ENCODE measurements at places on chromosomes 2 and 18. TPM values are rescaled to one million over a fixed set of nuclear protein-coding genes. Genes with fewer than 3 reads are reported as not detected.

GRCh38 chr2:152790883-152791282 is 72.5 kb downstream of the ARL6IP6 start:
- H3K4me3 ChIP-seq, result no peak overlapping the region
- DNase-seq, result no peak
- H3K36me3 ChIP-seq, result no peaks in the 10 kb centered on the region
- no peak overlapping the region for H3K27ac ChIP-seq

DNA sequence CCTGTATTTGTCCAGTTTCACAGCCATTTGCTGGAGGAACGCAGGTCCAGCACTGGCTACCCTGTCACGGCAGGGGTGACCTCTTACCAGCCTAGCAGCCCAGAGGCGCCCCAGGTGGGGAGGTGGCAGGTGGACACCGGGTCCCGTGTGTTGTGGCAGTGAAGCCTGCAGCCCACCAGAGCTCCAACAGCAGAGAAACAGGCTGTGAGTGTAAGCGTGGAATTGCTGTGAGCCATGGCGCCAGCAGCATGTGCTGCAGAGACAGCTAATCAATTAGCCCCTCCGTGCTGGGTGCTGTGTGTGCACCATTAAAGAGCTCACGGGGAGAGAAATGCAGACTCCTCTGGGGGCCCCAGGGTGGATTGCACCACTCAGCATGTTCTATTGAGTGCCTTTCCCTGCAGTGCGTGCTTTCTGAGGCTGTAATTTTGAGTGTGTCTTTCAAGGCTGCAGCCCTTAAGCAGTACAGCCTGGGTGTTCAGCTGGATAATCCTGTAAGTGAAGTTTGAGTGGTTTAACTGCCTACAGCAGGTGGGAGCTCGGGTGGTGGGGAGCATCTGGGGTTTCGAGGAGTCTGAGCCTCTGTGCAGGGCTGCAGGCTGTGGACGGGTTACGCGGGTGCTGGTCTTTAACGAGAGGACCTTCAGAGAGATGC is 15.9 kb downstream of the RTP5 start:
- peak; percentile 33 for DNase-seq
- H3K4me1 ChIP-seq, result peaks cover 10% of the 10 kb centered on the region
- no peaks in the 10 kb centered on the region for H3K36me3 ChIP-seq
- H3K27me3 ChIP-seq, result peaks cover 7% of the 10 kb centered on the region

DNA sequence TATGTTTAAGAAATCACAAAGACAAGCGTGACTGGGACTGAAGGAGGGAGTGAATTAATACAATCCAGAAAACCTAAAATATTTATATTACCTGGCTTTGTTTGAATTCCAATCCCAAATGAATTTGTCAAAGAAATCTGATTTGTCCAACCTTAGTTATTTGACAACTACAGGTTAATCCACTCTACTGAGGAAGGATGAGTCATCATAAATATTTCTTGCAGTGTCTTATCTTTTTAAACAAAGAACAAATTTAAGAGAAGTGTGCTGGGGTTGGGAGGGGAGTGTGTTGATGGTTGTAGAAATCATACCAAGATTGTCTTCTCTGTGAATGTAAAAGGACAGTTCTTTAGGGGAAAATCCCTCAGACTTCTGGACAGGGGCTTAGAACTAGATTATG is 1106.3 kb upstream of the SLC39A10 start:
- no peak overlapping the region for H3K27ac ChIP-seq
- H3K36me3 ChIP-seq, result no peaks in the 10 kb centered on the region
- H3K27me3 ChIP-seq, result no peaks in the 10 kb centered on the region
- DNase-seq, result no peak
- H3K4me1 ChIP-seq, result no peaks in the 10 kb centered on the region

DNA sequence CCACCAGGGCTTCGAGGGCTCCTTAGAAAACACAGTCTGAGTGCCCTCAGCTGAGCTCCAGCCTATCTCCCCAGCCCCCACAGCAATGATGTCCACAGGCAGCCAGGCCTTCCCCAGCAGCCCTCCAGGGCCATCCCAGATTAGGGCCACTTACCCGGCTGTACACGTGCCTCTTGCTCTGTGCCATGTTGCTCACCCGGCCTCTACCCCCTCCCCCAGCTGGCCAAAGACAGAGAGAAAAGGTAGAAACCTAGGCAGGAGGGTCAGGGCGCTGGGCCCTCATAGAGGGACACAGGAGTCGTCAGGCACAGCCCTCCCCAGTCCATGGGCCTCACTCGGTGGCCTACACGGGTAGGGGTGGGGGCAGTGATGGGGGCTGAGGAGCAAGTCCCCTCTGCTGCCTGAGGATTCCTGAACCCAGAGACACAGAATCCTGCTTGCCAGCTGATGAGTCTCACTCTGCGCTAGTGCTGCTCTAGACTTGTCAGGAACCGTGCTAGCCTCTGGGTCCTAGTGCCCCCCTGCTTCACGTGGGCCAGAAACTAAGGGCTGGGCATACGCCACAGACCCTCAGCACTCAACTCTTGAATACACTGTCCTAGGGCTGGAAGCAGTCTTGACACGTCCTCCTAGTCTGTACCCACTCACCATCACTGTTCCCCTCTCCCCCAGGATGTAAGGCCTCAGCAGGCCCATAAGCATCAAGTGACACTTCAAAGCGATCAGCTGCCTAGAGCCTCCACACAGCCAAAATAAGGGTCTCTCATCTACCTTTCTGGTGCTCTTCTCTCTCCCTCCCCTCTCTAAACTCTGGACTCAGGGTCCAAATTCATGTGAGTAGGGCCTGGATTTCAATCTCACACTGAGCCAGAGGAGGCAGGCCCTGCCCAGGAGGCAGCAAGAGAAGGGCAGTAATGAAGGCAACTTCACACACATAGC is at the start of gene DCTN1:
DCTN1 (minus strand) TSS at position 461 of the 939 bp plus-strand sequence; CDS start at position 187, 274 bp downstream.
- peak within 1 kb of the TSS; percentile 57 for H3K4me3 ChIP-seq
- H3K27ac ChIP-seq, result no peak within 1 kb of the TSS
- peaks cover 2% of the 10 kb centered on the region for H3K36me3 ChIP-seq
- H3K4me1 ChIP-seq, result peaks cover 43% of the 10 kb centered on the region
- H3K27me3 ChIP-seq, result no peaks in the 10 kb centered on the region
- DNase-seq, result peak; percentile 68

GPR45 gene
- total RNA-seq, result not detected

ACMSD gene
- total RNA-seq, result not detected

GRCh38 chr2:178553047-178553446 is 72.8 kb downstream of the PLEKHA3 start:
- H3K4me1 ChIP-seq, result peaks cover 31% of the 10 kb centered on the region
- H3K27me3 ChIP-seq, result no peaks in the 10 kb centered on the region
- peaks cover 100% of the 10 kb centered on the region for H3K36me3 ChIP-seq
- no peak overlapping the region for H3K4me3 ChIP-seq
- DNase-seq, result no peak

DNA sequence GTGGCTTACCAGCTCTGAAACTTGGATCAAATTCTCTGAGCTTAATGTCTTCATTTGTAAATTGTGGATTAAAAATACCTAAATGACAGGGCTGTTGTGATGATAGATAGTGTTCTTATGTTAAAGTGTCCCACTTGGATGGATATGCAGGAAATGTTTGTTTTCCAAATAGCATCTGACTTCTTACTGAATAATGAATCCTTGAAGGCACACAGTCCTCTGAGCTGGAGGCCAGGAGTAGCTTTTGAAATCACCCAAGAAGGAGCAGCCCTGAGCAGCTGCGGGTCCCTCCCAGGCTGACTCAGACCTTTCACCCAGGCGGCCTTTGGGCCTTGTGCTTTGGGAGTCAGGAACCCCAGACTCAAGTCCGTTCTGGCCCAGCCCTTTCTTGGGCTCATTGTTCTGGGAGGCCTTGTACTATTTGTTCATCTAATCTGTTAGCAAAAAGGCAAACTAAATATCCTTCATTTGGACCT is 173.0 kb upstream of the GATA6 start:
- peaks cover 2% of the 10 kb centered on the region for H3K27me3 ChIP-seq
- no peaks in the 10 kb centered on the region for H3K36me3 ChIP-seq
- no peak overlapping the region for H3K27ac ChIP-seq
- DNase-seq, result peak; percentile 54
- no peaks in the 10 kb centered on the region for H3K4me1 ChIP-seq
- H3K4me3 ChIP-seq, result no peak overlapping the region

- no peaks in the 10 kb centered on the region for H3K4me1 ChIP-seq
- no peaks in the 10 kb centered on the region for H3K27me3 ChIP-seq
- H3K36me3 ChIP-seq, result peaks cover 7% of the 10 kb centered on the region
- no peak overlapping the region for H3K4me3 ChIP-seq
- DNase-seq, result no peak
Measured at GRCh38 chr2:36509075-36509474, 88.9 kb downstream of the FEZ2 start.

DNA sequence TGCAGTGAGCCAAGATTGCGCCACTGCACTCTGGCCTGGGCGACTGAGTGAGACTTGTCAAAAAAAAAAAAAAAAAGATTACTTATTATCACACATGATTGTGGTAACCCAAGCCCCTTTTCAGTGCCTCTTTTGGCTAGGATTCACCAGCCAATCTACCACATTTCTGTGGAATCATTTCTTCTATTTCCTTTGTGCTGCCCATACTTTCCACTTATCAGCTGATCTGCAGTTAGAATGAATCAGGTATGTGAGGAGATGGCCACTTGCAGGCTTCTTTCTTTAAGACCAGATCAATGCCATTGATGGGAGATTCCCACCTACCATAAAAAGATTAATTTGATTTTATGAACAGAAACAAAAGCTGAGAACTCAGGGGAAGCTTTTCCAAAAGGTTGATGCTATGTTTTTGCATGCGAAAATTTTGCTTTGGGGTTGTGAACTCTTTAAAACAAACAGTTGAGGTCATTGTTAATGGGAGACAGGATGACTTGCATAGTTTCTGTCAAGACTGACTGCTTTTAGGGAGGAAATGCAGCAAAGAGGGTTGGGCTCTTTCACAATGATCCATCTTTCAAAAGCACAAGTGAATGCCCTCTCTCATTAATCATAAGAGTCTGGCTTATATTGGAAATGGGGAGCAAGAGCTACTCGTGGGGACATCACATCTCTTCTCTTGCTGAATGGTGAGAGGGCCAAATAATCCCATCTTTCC is 66.9 kb upstream of the CYP26B1 start:
- H3K4me3 ChIP-seq, result no peak overlapping the region
- no peaks in the 10 kb centered on the region for H3K4me1 ChIP-seq
- no peaks in the 10 kb centered on the region for H3K36me3 ChIP-seq

DNA sequence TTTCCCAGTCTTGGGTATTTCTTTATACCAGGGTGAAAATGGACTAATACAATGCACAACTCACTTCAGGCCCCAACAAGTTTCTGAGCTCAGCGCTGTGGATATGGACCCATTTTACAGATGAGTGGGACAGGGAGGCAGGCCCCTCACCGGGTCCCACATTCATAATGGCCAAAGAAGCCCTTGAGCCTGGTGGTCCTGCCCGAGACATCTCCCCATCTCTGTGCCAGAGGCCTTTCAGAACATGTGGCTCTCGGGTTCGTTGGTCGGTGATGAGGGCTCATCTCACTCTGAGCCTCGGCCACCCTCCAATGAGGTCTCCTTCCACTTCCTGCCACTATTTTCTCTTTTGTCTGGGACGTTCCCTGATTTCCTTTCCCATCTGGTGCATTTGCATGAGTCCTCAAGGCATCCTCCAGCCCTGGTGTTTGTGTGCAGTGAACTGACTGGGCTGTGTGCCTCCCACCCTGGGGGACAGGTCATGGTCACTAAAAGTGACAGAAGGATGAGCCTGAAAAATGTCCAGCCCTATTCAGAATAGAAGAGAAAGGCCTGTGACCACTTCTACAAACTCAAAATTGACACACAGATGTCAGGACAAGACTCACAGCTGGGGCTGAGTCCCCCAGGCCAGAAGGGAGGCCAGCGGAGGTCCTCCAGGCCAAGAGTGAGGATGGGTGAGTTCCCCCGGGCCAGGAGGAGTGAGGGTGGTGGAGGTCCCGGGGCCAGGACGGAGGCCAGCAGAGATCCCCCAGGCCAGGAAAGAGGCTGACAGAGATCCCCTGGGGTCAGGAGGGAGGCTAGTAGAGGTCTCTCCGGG is 134.5 kb downstream of the PTGR3 start:
- DNase-seq, result no peak
- H3K4me1 ChIP-seq, result no peaks in the 10 kb centered on the region
- H3K36me3 ChIP-seq, result no peaks in the 10 kb centered on the region
- H3K4me3 ChIP-seq, result no peak overlapping the region
- peaks cover 5% of the 10 kb centered on the region for H3K27me3 ChIP-seq
- no peak overlapping the region for H3K27ac ChIP-seq

DNA sequence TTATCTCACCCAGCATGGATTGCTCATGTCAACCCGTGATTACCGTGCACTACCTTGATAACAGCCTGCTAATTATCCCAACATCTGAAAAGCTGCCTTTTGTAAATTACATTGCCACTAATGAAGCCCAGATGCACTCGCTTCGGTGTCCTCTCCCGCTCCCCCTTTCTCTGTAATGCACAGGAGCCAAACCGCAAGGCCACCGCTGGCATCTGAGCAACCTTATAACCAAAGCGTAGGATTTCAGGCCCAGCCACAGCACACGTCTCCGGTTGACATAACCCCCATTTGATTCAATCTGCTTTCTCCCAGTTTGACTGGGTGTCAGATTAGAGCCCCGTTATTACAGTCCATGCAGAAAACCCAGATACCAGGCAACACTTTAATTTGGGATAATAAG is 341.2 kb downstream of the ALK start:
- no peaks in the 10 kb centered on the region for H3K36me3 ChIP-seq
- no peaks in the 10 kb centered on the region for H3K27me3 ChIP-seq
- H3K27ac ChIP-seq, result no peak overlapping the region
- no peaks in the 10 kb centered on the region for H3K4me1 ChIP-seq
- H3K4me3 ChIP-seq, result no peak overlapping the region

CFAP65 gene
- not detected for total RNA-seq

GYPC gene
- total RNA-seq, result 61.6 TPM

GRCh38 chr18:37535968-37536367 is 29.6 kb downstream of the CELF4 start:
- no peaks in the 10 kb centered on the region for H3K27me3 ChIP-seq
- no peak for DNase-seq
- H3K4me1 ChIP-seq, result no peaks in the 10 kb centered on the region
- H3K4me3 ChIP-seq, result no peak overlapping the region

SERPINB10 gene
- not detected for total RNA-seq

IL1B gene
- 0.28 TPM for total RNA-seq

- H3K36me3 ChIP-seq, result no peaks in the 10 kb centered on the region
- no peak overlapping the region for H3K4me3 ChIP-seq
- no peak overlapping the region for H3K27ac ChIP-seq
- no peak for DNase-seq
- H3K4me1 ChIP-seq, result no peaks in the 10 kb centered on the region
Measured at GRCh38 chr18:78612318-78612717, 367.3 kb upstream of the SALL3 start.

GRCh38 chr2:17455343-17455742 is 62.9 kb downstream of the RAD51AP2 start:
- H3K4me1 ChIP-seq, result no peaks in the 10 kb centered on the region
- no peak overlapping the region for H3K27ac ChIP-seq
- DNase-seq, result no peak
- H3K36me3 ChIP-seq, result no peaks in the 10 kb centered on the region
- no peaks in the 10 kb centered on the region for H3K27me3 ChIP-seq

- no peaks in the 10 kb centered on the region for H3K27me3 ChIP-seq
- no peaks in the 10 kb centered on the region for H3K36me3 ChIP-seq
- H3K4me1 ChIP-seq, result no peaks in the 10 kb centered on the region
Measured at GRCh38 chr18:1599196-1599595, 694.5 kb downstream of the ADCYAP1 start.
